ENCODE measurements at places on chromosomes 2 and 18. TPM values are rescaled to one million over a fixed set of nuclear protein-coding genes. Genes with fewer than 3 reads are reported as not detected.

DNA sequence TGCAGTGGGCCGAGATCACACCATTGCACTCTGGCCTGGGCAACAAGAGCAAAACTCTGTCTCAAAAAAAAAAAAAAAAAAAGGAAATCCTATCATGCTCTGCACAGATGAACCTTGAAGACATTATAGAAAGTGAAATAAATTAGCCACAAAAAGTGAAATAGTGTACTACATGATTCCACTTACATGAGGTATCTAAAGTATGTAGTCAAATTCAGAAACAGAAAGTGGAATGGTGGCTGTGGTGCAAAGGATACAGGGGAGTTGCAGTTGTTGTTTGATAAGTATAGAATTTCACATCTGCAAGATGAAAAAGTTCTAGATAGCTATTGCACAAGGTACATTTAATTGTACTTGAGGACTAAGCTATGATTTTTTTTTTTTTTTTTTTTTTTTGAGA, 5.2 kb downstream of the ZRANB3 start:
- DNase-seq: no peak

DNA sequence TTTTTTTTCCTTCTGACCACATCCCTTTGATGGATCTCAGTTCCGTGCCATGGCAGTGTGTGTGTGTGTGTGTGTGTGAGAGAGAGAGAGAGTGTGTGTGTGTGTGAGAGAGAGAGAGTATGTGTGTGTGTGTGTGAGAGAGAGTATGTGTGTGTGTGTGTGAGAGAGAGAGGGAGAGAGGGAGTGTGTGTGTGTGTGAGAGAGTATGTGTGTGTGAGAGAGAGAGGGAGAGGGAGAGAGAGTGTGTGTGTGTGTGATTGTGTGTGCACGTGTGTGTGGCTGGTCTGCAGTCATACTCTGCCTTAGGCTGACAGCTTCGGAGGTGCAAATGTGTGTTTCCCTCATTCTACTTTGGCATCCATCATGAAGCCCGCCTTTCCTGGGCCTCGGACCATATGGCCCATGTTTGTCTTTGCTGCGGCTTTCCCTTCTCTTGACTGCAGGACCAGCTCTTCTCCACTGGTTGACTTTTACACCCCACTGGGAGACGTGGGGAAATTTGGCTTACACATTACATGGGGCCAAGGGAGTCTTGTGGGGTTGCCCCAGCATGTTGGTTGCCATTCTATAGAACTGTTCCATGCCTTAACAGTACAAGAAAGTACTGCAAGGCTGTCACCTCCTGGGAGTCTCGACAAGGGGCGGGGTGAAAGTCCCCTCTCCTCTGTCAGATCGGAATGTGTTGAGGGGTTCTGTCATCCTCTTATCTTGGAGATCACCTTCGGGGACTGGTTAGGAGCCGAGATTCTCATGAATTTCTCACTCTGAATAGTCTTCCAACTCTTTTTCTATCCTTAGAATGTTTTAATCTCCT, 21.6 kb downstream of the TSN start:
- DNase-seq: no peak

DNA sequence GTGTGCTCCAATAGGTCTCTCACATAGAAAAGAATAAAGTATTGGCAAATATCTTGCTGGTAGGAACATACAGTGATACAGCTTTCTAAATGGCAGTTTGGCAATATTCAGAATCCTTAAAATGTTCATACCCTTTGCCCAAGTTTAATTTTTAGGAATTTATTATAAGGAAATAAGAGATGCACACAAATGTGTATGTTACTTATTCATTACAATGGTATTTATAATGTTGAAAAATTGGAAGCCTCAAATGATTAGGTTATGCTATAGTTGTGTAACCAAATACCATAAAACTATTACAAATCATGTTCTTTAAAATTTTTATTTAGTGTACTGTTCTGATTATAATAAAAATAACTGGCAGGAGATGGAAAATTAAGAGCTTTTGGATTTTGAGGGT, 196.8 kb downstream of the MCFD2 start:
- DNase-seq: no peak

DNA sequence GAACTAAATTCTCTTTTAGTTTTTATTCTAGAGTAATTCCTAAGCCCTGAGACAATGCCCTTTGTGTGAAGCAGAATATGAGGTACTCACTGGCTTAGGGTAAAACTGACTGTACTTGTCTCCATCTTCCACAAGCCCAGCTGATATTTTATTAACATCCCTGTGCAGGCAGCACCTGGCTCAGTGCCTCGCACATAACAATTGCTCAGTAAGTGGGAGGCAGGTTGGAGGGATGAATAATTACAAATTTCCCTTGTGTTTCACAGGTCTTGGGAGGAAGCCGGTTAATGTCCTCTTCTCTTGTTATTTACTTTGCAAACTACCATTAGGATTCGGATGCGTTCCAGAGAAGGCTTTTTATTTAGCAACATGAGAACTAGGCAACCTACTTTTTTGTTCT, 249.8 kb upstream of the FSHR start:
- no peak for DNase-seq

- DNase-seq: peak; percentile 86
Observed at GRCh38 chr2:109284826-109285225, 155.8 kb downstream of the SH3RF3 start.

- no peak for DNase-seq
Observed at GRCh38 chr2:110105608-110106467, 9.8 kb downstream of the MALL start.

DNA sequence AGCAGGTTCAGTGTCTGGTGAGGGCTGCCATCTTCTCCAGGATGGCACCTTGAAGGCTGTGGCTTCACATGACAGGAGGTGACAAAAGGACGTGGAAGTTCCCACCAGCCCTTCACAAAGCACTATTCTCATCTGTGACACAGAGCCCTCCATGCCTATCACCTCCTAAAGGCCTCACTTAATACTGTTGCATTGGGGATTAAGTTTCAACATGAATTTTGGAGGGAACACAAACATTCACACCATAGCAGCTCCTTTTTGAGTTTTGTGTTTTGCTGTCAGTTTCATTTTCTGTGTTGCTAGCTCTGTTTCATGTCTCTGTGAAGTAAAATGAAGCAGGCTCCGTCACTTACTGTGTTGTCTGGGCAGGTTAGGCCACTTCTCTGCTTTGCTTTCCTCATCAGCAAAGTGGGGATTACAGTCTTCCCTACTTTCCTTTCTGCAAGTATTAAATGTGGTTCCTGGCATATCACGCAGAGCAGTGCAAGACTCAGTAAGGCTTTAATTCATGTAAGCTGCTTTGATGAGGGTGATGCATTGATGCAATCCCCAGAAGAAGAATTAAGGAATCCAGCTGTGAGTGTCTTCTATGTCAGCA, 31.6 kb downstream of the LIMS1 start:
- no peak for DNase-seq

GRCh38 chr2:23632831-23633395, 247.9 kb downstream of the KLHL29 start:
- DNase-seq: no peak

- DNase-seq: no peak
Observed at GRCh38 chr18:44914028-44914427, 233.3 kb downstream of the SETBP1 start.

DNA sequence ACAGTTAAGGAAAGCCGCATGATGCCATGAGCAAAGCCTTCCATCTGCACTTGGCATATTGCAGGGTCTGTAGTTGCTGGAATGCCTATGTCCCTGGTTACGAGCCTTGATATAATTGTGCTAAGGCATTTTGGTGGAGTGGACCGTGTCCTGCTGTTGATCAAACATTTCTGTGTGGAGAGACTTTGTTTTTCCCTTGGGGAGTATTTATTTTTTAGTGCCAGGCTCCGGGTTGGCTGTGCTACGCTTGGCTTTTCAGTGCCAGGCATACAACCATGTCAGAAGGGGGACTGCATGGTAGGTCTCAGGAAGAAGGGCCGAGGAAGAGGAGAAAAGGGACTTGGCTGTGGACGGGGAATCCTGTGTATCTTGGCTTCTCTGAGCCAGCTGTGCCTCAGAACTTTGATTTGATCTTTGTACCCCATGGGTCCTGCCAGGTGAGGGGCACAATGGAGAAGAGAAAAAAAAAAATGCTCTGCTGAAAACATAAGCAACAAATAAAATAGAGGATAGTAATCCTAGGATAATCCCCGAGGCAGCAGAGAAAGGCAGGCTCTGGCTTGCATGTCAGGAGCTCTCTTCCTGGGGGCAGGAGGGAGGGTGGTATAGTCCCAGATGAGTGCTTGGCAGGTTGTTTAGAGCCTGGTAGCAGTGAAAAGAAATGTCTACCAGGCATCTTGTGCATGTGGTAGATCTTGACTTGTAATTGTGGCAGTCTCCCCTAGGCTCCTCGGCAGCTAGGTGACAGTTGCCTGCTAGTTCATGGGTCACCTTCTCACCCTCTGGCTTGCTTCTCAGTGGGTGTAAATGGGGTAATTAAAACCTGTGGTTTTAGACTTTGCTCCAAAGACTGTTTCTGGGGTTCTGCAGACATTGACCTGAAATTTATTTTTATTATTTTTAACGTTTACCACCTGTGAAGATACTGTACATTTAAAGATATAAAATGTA, 233.0 kb downstream of the NEDD4L start:
- DNase-seq: no peak

DNA sequence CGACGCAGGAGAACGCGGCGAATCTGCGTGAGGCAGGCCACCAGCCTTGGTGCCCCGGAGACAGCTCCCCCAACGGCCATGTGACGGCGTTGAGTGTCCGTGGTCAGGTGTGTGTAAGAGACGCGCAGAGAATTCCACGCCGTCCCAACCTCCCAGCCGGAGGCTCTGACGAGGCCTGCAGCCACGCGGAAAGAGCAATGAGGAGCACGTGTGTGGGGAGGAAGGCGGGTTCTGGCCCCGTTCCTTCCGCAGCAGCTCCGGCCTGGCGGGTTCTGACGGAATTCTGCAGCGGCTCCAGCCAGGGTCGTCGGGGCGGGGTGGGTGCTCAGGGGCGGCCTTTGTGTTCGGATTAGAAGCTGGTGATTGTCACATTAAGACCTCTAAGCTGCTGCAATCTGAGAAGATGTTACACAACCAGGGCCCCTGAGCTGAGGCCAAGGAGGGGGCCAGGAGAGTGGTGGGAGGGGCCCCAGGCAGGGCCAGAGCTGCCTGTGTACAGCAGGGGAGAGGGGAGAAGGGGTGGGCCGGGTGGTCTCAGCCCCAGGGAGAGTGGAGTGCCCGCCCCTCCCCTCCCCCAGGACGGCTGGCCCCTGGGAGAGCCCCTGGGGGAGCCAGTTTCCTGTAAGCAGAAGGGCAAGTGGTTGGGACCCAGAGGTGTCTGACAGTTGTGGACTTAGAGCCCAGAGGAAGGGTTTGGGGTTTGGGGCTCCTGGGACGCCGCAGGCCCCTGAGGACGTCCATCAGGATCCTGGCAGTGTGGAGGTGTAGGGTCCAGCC, 5.1 kb upstream of the GAL3ST2 start:
- no peak for DNase-seq

- peak; percentile 39 for DNase-seq
Observed at GRCh38 chr2:122736279-122736678, 980.8 kb downstream of the TSN start.

DNA sequence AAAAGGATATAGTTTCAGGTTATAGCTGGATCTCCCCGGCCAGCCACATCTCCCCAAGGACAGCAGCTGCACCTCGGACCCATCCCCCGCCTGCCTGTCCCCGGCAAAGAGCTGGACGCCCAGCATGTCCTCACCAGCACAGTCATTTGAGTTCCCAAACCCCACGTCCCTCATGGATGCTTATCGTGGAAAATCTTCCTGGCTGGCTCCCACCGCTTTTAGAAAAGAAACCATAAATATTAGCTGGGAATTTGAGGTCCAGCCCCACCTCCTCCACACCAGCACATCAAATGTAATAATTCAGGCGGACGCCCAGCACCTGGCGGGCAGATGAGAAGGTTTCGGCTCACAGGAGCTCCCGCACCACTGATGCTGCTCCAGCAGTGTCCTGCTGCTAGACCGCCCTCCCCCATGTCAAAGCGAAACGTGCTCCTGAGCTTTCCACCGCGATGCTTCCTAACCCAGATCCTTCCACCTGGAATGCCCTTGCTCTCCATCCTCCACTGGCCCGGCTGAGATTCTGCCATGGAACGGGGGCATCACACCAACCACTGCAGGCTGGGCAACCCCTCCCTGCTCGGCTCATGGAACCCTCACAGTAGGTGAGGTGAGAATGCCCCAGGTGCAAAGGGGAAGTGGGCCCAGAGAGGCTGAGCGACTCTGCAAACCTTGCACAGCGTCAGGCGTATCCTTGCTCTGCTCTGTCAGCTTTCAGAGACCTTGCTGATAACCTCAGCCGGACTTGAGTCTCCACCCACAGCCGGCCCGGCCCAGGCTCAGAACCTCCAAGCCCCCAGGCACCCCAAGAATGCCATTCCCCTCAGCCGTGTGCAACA, 71.5 kb upstream of the GPC1 start:
- no peak for DNase-seq

DNA sequence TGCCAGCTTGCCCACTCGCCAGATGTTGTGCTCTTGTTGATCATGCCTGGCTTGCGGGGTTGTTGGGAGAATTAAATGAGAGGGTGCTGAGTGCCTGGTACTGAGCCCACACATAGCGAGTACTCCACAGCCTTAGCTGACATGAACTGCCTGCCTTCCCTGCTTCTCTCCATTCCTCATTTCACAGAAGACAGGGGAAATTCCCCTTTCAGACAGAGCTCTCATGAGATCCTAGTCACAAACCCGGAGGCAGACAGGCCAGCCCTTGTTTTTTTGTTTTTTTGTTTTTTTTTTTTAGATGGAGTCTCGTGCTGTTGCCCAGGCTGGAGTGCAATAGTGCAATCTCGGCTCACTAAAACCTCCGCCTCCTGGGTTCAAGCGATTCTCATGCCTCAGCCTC, 17.1 kb upstream of the DNMT3A start:
- DNase-seq: no peak

Gene KCNJ3
- 0.27 TPM for polyA plus RNA-seq

Gene EMILIN2
- 10.6 TPM for polyA plus RNA-seq

Gene NCKAP1
- polyA plus RNA-seq: 127 TPM

Gene EVX2
- polyA plus RNA-seq: not detected

Gene DES
- polyA plus RNA-seq: 31.3 TPM

Gene HADHB
- polyA plus RNA-seq: 146 TPM

Gene TUBA4B
- 4.0 TPM for polyA plus RNA-seq

Gene CYP26B1
- 4.0 TPM for polyA plus RNA-seq

Gene ANO7
- 2.0 TPM for polyA plus RNA-seq

Gene DYNC2LI1
- polyA plus RNA-seq: 92.0 TPM

Gene B4GALT6
- 19.7 TPM for polyA plus RNA-seq

Gene TMEM37
- polyA plus RNA-seq: 26.1 TPM

Data from left lung (tissue), 14 donors.